Pulmonary artery endothelial cell (primary cell): ENCODE measurements at places on chromosomes 3 and 15. TPM values are rescaled to one million over a fixed set of nuclear protein-coding genes. Genes with fewer than 3 reads are reported as not detected.

SGO1 gene
- total RNA-seq: 5.4 and 8.8 TPM in 2 replicates

GOLGA8G gene
- total RNA-seq: not detected in 2 replicates

COL6A6 gene
- total RNA-seq: not detected in 2 replicates

IMPG2 gene
- total RNA-seq: 0.33 and 0.78 TPM in 2 replicates

TEX55 gene
- not detected in 2 replicates for total RNA-seq

SERPINI2 gene
- total RNA-seq: not detected in 2 replicates

KLHL40 gene
- total RNA-seq: not detected in 2 replicates

PAQR5 gene
- total RNA-seq: 0.07 and 0.13 TPM in 2 replicates

CLRN1 gene
- total RNA-seq: not detected in 2 replicates

EBLN2 gene
- total RNA-seq: 4.2 and 6.7 TPM in 2 replicates

CCDC50 gene
- total RNA-seq: 202 and 221 TPM in 2 replicates

ROPN1 gene
- not detected in 2 replicates for total RNA-seq

KBTBD13 gene
- not detected in 2 replicates for total RNA-seq

FAM162A gene
- 15.1 and 23.6 TPM in 2 replicates for total RNA-seq

CGNL1 gene
- 43.8 and 50.1 TPM in 2 replicates for total RNA-seq

ERICH6 gene
- total RNA-seq: not detected in 2 replicates

CFAP44 gene
- 1.6 and 2.6 TPM in 2 replicates for total RNA-seq

SCN11A gene
- 0.07 TPM in 1 of 2 replicates, not detected in the other for total RNA-seq

RHOV gene
- total RNA-seq: 0.07 TPM in 1 of 2 replicates, not detected in the other

IGF2BP2 gene
- 56.4 and 62.0 TPM in 2 replicates for total RNA-seq

IQCH gene
- total RNA-seq: 1.4 and 2.2 TPM in 2 replicates

CCDC39 gene
- not detected in 2 replicates for total RNA-seq

OXSM gene
- total RNA-seq: 10.3 and 11.9 TPM in 2 replicates

TIPARP gene
- total RNA-seq: 32.7 and 51.4 TPM in 2 replicates

SUSD5 gene
- total RNA-seq: 0.59 and 3.8 TPM in 2 replicates

SKOR1 gene
- 0.07 TPM in 2 replicates for total RNA-seq

SOX2 gene
- total RNA-seq: not detected in 2 replicates

RETNLB gene
- not detected in 2 replicates for total RNA-seq

MESP2 gene
- 0.14 TPM in 1 of 2 replicates, not detected in the other for total RNA-seq

CDCP1 gene
- 3.7 and 6.6 TPM in 2 replicates for total RNA-seq

LARP6 gene
- total RNA-seq: 11.4 and 23.9 TPM in 2 replicates

KCNMB2 gene
- total RNA-seq: not detected in 2 replicates

CHRFAM7A gene
- 3.8 and 8.6 TPM in 2 replicates for total RNA-seq

KIF15 gene
- 11.5 and 19.8 TPM in 2 replicates for total RNA-seq

HIGD2B gene
- total RNA-seq: 0.07 and 0.13 TPM in 2 replicates

GASK1A gene
- total RNA-seq: under 0.01 and 0.04 TPM in 2 replicates

TP63 gene
- 0.11 TPM in 1 of 2 replicates, not detected in the other for total RNA-seq

WDR93 gene
- total RNA-seq: under 0.01 and 0.07 TPM in 2 replicates

NR1I2 gene
- 0.11 TPM in 1 of 2 replicates, not detected in the other for total RNA-seq

SAMD7 gene
- total RNA-seq: not detected in 2 replicates

MST1 gene
- total RNA-seq: 2.2 and 2.8 TPM in 2 replicates

CCR2 gene
- not detected in 2 replicates for total RNA-seq
